IPS-NIHi11 (cell line): ENCODE measurements at places on chromosomes 1 and 21.
A peak's percentile ranks its signal among the peaks of the same experiment; 100 is the strongest.

GRCh38 chr1:25184001-25184762, 48.1 kb downstream of the SYF2 start:
- DNase-seq = no peak

DNA sequence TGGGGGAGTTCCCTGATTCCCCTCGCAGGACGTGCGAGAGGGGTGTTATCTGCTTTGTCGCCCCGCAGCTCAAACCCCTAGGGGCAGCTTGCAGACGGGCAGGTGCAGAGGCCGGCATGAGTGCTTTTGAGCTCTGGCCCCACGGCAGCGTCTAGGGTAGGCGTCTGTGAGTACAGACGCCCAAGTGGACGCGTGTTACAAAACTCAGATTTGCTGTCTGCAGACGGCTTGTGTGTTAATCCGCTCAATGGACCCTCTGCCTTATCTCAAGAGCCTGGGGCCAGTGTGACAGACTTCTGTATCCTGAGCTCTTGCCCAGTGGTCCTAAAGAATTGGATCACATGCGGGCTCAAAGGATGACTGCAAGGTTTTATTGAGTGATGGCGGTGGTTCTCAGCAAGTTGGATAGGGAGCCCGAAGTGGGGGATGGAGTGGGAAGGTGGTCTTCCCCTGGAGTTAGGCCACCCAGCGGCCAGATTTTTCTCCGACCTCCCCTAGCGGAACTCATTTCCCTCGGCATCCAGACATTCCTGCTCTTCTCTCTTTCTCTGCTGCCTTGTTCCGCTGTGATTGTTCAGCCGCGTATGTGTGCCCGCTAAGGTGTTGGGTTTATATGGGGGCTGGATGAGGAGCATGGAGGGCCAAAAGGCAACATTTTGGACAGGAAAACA, 9.4 kb downstream of the CFHR4 start:
- DNase-seq = no peak

DNA sequence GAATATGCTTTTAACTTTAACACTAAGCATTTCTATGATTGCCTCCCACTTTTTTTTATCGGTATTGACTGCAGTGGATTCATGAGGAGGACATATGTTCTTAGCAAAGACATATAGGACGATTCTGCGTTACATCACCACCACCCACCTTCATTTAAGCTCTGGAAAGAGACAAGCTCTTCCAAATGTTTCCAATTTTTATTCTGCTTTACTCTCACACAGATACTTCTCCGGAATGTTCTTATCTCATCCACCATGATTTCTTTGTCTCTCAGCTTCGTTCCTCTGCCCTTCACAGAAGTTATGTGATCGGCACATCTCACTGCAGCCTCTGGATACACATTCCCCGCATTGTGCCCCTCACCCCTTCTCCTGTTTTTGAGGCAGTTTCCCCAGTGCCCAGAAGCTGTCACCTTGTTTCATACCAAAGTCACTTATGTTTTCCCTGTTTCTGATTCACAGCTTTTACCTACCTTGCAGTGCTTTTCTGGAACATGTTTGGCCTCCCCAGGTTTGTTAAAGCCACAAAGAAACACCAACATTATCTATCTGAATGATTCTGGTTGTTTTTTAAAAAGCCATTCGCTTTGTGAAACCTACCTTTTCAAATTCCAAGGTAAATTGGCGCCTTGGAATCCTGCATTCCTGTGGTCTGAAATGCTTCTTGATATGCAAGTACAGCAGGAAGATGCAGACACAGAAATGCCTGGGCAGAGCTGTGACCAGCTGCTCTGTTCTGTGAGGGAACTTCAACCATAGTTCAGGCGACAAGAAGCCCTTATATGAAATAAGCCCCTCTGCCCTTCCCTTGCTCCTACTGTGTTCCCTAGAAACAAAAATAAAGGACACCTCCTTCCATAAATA, 1020.2 kb downstream of the TTLL7 start:
- no peak for DNase-seq

- DNase-seq = no peak
Measured at GRCh38 chr1:62877579-62877978, 93.6 kb downstream of the ATG4C start.

GRCh38 chr1:115277276-115277675, 60.8 kb downstream of the NGF start:
- DNase-seq = no peak

- DNase-seq = peak; percentile 47
Measured at GRCh38 chr21:26961698-26962097, 5.2 kb downstream of the ADAMTS5 start.

GRCh38 chr1:208219098-208219658, 25.0 kb downstream of the PLXNA2 start:
- no peak for DNase-seq

- DNase-seq = no peak
Measured at GRCh38 chr1:220895412-220895946, 16.2 kb downstream of the HLX start.
